ENCODE measurements at places on chromosomes 13 and 19.

DNA sequence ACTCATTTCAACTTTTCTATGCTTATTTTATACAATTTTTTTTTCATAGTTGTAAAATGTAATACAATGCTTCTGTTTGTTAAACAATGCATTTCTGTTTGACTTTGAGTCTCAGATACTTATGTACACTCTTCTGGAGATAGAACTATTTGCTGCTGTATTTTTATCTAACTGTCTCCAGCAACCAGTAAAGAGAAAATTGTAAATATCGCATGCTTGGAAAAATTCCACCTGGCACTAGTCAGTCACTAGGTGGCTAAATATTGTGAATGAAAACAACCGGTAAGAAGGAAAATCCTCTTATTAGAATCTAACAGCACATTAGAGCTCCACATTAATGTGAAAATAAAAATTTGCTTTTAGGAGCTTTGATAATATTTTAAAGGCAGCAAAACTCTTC lies 876.5 kb downstream of the PCDH9 start:
- DNase-seq = no peak

- no peak for DNase-seq
Measured at GRCh38 chr13:97353927-97354675, 79.9 kb upstream of the RAP2A start.

DNA sequence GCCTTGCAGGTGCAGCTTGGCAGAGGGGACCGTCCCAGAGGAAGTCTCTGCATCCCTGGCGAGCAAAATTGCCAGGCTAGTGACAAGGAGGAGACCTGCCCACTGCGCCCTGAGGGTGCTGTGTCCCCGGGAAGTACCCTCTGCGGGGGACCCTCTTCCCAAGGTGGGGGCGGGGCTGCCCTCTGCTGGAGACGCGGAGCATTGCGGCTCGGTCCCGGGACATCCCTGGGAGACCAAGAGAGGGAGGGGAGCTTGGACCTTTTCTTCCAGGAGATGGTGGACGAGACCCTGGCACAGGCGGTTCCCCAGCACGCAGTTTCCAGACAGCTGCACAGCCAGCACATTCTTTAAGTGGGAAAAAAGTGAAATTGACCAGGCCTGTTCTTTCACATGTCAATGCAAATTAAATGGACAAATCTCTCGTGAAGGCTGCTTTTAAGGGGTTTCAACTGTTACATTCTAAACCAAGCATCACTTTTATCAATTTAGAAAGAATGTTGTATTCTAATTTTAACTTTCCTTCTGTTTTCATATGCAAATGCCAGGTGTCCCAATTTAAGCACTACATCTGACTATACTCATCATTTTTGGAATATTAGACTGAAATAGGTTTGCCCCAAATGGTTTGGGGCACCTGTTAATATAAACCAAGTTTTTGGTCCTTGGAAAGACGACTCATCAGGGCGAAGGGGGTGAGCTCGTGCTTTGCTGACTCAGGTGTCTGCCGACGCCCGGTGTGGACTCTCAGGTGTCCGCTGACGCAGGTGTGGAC lies 60.7 kb downstream of the MCF2L start:
- peak; percentile 86 for DNase-seq

- no peak for DNase-seq
Measured at GRCh38 chr13:99653526-99653925, 152.3 kb downstream of the TM9SF2 start.

GRCh38 chr13:78709028-78709427 lies 50.1 kb upstream of the OBI1 start:
- DNase-seq = no peak
